Caudate nucleus (tissue), 63 donors: ENCODE measurements at places on chromosomes 6 and 20.

- DNase-seq: no peak
These were observed 30.4 kb upstream of the TRERF1 start for GRCh38 chr6:42482174-42482573.

- no peak for DNase-seq
These were observed 344.4 kb downstream of the ESR1 start for GRCh38 chr6:152151920-152152319.

- DNase-seq: no peak
These were observed 93.6 kb downstream of the ADTRP start for GRCh38 chr6:11684901-11685480.

GRCh38 chr6:7047966-7048365, 59.8 kb upstream of the RREB1 start:
- no peak for DNase-seq

- DNase-seq: no peak
These were observed 42.0 kb downstream of the PNLDC1 start for GRCh38 chr6:159842035-159842434.

GRCh38 chr6:29629571-29629970, 3.4 kb downstream of the GABBR1 start:
- DNase-seq: no peak

DNA sequence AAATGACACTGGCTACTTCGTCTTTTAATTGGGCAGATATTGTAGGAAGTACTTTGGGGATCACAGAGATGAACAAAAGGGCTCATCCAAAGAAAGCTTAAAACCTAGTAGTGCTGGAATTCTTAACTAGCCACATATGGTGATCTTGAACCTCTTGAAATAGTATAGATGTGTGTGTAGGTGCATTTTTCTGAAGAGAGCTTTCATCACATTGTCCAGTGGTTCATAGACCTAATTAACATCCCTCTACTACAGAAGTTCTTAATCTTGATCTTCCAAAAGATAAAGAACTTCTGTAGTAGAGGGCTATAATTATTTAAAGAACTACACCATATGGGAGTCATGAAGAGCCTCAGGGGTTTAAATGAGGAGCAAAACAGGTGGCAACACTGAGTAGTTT, 2.3 kb upstream of the PRIM2 start:
- DNase-seq: no peak

DNA sequence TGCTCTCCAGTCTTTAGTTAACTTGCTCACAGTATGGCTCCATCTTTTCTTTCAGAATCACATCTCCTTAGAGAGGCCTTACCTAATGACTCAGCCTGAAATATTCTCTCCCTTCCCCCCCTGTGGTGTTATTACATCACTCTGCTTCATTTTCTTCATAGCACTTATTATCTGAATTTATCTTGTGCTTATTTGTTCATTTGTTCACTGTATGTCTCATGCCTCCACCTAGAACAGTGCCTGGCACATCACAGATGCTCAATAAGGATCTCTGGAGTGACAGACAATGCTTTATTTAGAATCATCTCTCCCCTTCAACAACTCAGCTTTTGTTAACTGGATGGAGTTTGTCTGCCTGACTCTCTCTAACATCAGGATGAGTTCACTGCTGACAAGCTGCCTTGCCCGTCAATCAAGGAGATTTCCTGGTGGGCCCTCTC, 96.6 kb upstream of the MAN1A1 start:
- DNase-seq: no peak

DNA sequence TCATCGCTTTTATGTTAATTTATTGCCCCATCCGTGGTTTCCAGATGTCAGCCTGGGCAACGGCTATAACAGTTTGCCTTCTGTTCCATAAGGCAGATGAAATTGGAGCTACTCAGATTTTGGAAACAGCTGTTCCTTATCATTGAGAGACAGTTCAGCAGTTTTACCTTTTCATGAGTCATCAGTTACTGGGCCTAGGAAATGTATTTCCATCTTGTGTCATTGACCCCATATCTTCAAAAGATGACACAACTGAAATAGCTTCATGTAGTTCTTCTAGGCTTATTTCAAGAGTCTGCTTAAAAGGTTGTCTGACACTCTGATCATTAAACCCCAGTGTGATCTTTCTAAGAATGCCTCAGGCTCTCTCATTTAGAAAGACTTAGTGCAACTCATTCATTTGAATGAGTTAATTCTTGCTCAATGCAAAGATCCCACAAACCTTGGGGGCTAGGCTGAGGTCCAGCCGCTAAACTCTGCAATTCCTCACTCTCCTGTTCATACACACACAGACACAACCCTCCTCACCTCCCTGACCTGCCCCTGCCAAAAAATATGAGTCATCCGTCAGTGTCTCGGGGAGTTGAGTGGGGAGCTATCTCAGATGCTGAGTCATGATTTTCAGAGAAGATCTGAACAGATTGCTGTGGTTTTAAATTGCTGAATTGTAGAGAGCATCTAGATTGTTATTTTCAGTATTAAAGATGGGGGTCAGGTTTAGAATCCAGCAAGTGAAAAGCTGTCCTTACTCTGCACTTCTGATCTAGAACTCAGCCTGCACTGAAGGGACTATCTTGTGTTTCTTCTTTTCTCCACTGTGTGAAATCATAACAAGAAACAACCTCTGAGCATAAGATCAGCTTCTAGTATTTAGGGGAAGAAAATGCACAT, 61.8 kb downstream of the RPP40 start:
- peak; percentile 13 for DNase-seq

GRCh38 chr6:130161683-130162404, 60.9 kb downstream of the SAMD3 start:
- no peak for DNase-seq
